CD4-positive, alpha-beta T cell treated with Interleukin-17A for 1 hour (primary cell): ENCODE measurements at places on chromosomes 11 and 22.

GRCh38 chr11:101321222-101321621, 191.6 kb upstream of the PGR start:
- no peak for DNase-seq

GRCh38 chr11:75351791-75352587, 528 bp upstream of the ARRB1 start:
- DNase-seq: peak; percentile 78

DNA sequence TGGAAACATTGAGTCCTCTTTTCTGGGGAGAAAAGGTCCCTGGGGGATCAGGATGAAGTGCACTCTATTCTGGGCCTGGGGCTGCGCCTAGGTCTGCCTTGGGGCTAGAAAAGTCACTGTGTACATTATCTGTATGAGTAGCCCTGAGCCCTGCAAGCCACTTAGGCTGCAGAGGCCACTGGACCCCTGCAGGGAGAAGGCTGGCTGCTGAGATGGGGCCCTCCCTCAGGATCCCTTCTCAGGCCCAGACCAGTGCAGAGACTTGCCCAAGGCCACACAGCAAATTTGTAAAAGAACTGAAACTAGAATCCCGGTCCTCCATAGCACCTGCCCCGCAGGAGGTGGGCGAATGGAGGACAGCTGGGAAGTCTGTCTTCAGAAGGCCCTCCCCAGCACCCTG, 26.8 kb upstream of the HMOX1 start:
- DNase-seq: no peak

DNA sequence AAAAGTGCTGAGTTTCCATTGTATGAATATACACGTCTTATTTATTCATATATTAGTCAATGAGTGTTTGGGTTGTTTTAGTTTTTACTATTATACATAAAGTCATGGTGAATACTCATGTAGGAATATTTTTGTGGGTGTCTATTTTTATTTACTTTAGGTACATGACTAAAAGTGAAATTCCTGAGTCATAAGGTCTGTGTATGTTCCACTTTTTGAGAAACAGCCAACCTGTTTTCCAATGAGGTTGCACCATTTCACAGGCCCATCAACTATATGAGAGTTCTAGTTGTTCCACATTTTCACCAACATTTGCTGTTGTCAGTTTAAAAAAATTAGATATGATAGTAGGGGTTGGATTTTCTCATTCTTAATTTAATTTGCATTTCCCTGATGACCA, 6.6 kb upstream of the OR6X1 start:
- DNase-seq: no peak

- DNase-seq: no peak
These were observed 353.8 kb downstream of the DDX10 start for GRCh38 chr11:109018639-109019038.

- DNase-seq: no peak
These were observed 26.5 kb upstream of the SOX6 start for GRCh38 chr11:16382638-16383380.

DNA sequence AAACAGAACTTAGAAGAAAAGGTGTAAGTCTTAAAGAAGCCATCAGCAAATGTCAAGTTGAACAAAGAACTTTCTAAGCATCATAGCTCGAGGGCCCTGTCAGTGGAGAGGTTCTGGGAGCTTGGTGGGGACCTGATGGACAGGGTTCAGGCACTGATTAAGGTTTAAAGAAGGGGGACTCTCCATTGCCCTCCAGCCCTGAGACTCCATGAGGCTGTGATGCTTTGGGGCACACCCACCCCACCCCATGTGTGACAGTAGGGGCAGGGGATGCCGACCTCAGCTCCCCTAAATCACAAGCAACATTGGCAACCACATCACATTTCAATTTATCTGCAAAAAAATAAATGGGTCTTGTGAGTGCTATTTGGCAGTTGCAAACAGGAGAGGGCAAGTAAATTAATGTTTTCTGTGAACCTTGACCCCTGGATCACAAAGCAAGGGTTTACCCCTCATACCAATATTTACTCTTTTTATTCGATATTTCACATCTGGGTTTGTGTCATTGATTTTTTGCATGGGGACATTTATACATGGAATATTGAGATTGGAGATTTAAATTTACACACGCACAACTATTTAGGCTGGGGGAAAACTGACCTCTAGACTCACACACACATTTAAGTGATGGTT, 37.1 kb upstream of the ANO1 start:
- no peak for DNase-seq

GRCh38 chr11:58926695-58927094, 12.6 kb upstream of the GLYATL1 start:
- no peak for DNase-seq
